NCI-H1436 treated with DMSO at 0.1 percent for 48 hours (cell line): ENCODE measurements at places on chromosomes 3 and 15.

DNA sequence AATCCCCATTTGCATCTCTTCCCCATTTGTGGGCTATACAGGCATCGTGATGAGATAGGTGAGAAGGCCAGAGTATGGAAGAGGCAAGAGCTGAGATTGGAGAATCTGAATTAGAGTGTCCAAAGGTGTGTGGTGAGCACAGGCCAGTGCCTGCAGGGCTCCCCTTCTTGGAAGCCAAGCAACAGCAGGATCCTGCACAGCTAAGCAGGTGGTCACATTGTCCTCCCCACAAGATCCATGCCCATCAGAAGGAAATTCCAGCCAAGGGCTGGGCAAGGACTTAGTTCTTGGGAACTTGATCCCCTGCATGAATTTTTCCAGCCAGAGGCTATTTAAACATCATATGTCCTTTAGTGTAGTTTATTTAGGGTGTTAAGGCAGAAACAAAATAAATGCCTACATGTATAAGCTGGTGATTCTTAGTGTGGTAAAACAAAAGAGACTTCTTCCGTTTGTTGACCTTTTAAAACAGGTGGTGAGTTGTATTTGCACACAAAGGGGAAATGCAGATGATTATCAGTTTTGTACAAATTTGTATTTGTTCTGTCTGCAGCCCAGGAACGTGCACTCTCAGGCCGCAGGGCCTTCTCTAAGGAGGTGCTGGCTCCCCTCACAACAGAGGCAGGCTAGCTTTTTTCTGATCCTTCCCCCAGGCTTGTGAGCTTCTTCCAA, 110.2 kb downstream of the PLCL2 start:
- DNase-seq = no peak

DNA sequence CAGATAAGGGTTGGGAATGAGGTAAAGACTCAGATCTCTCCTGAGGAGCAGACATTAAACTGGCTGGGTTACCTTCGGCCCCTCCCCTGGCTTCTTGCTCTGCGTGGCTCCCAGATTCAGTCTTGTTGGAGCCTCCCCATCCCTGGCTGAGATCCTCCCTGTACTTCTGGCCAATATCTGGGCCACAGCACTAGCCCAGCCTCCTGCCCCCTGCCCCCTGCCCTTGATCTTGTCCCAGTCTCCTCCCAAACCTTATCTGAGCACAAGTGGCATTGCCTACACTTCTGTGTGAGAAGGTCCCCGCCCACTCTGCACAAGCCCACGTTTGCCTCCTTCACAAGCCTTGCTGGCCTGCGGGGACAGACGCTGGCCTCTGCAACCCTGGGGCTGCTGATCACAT, 16.8 kb downstream of the PLA2G4F start:
- no peak for DNase-seq

DNA sequence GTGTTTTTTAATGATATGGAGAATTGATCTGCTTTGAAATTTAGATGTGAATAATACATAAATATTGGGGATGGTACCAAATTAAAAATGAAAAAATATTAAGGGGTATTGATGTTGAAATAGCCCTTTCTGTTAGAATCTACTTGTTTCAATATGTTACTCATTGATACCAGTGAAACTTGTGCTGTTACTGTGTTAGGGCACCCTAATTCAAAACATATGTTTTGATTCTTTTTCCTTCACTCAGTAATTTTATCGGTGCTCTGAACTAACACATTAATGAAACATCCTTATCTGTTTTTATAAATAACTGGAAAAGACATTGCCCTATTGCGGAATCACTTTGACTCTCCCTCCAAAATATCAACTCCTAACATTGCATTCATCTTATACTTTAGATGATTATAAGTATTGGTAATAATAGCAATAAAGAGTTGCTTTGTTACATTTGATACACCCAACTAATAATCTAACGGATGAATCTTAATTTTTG, 52.0 kb upstream of the CCNB2 start:
- no peak for DNase-seq

DNA sequence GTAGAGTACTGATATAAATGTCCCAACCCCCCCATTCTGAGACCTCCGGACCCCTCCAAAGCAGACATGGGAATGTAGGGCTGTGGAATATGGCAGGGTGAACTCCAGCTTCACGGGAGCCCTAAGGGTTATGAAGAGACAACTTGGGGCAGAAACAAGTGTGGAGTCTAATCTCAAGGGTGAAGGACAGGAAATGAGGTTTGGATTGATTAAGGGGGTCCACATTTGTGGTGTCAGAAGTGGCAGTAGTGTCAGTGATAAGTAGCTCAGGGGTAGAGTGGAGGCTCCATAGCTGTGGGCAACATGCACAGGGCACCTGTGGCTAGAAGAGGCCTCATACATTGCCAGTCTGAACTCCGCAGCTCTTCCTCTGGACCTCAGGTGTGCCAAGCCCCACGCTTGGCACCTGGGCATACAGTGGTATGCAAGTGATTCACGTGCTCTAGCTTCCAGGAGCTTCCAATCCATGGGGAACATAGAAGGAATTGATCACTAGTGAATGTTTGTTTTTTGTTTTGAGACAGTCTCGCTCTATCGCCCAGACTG, 4.1 kb upstream of the P4HTM start:
- no peak for DNase-seq

GRCh38 chr3:121574449-121574848, 6.7 kb downstream of the ARGFX start:
- DNase-seq = no peak

DNA sequence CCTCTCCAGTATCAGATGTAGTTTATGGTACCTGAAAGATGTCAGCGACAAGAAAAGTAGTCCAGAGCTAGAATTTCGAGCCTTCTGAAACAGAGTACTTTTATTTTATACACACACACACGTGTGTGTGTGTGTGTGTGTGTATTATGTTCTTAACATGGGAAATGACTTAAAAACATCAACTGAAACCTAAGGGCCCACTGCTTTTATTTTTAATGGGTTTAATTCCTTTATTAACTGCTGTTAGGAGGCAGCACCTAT, 1.9 kb downstream of the TCF12 start:
- no peak for DNase-seq
